Small intestine (tissue), 16 donors: ENCODE measurements at places on chromosomes 6 and 20. TPM values are rescaled to one million over a fixed set of nuclear protein-coding genes. Genes with fewer than 3 reads are reported as not detected.

Gene RAD21L1
- not detected for polyA plus RNA-seq

Gene RNF146
- 27.1 TPM for polyA plus RNA-seq

Gene TMEM170B
- polyA plus RNA-seq, result 0.54 TPM

Gene CD93
- polyA plus RNA-seq, result 16.2 TPM

Gene CDYL
- 6.3 TPM for polyA plus RNA-seq

Gene FAXC
- polyA plus RNA-seq, result 1.3 TPM

Gene ZFAND3
- 40.9 TPM for polyA plus RNA-seq

- no peak for DNase-seq
These were observed 188.0 kb downstream of the DLL1 start for GRCh38 chr6:170102582-170103481.

DNA sequence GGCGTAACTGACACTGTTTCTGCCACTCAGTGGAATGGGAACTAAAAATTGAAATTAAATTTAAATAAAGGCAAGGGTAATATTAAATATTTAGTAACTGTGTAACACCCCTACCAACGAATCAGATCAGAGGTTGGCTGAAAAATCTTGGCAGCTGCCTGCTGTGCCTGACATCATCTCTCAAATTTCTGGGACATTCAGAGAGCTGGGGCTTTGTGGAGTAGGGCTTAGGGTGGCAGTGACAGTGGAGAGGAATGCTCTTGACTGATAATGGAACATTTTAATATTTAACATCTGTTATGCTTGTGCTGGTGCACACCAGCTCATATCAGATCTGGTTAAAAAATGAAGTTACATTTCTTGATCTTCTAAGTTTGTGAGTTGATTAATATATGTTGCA lies 62.2 kb downstream of the RFPL4B start:
- DNase-seq, result no peak

DNA sequence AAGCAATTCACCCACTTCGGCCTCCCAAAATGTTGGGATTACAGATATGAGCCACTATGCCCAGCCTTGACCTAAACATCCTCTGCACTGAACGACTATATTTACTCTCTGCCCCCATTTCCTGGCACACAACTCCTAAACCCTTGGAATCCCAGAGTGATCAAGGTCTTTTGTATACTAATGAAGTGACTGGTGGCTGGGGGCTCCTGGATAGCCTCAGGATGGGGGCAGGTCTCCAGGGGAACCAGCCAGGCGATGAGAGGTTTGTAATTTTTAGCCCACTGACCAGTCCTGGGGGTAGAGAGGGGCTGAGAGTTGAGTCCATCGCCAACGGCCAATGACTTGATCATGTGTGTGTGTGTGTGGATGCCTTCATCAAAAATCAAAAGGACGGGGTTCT lies 71.1 kb downstream of the FAM50B start:
- DNase-seq, result no peak

- DNase-seq, result no peak
These were observed 614.0 kb downstream of the UTRN start for GRCh38 chr6:144899161-144899560.

GRCh38 chr6:17268114-17268513 lies 13.0 kb upstream of the RBM24 start:
- no peak for DNase-seq

- DNase-seq, result no peak
These were observed 10.6 kb upstream of the KIF13A start for GRCh38 chr6:17998003-17998402.
